ENCODE measurements at places on chromosomes 6 and 20. TPM values are rescaled to one million over a fixed set of nuclear protein-coding genes. Genes with fewer than 3 reads are reported as not detected.
A peak's percentile ranks its signal among the peaks of the same experiment; 100 is the strongest.

The SLC12A5 gene
- polyA plus RNA-seq = not detected

The OVOL2 gene
- polyA plus RNA-seq = not detected

The MATN4 gene
- not detected for polyA plus RNA-seq

The HCRTR2 gene
- not detected for polyA plus RNA-seq

The AKIRIN2 gene
- polyA plus RNA-seq = 51.7 TPM

The TGM3 gene
- polyA plus RNA-seq = not detected

The PRDM1 gene
- polyA plus RNA-seq = 45.4 TPM

The CST9L gene
- polyA plus RNA-seq = not detected

The STK38 gene
- 124 TPM for polyA plus RNA-seq

GRCh38 chr20:57800791-57801430 lies 91.1 kb upstream of the PMEPA1 start:
- H3K27ac ChIP-seq = no peak overlapping the region
- DNase-seq = no peak
- no peak overlapping the region for H3K4me3 ChIP-seq
- no peaks in the 10 kb centered on the region for H3K36me3 ChIP-seq
- no peaks in the 10 kb centered on the region for H3K27me3 ChIP-seq

- H3K27me3 ChIP-seq = no peaks in the 10 kb centered on the region
- no peaks in the 10 kb centered on the region for H3K36me3 ChIP-seq
- H3K4me3 ChIP-seq = no peak overlapping the region
Observed at GRCh38 chr20:6644813-6645628, 122.5 kb upstream of the BMP2 start.

DNA sequence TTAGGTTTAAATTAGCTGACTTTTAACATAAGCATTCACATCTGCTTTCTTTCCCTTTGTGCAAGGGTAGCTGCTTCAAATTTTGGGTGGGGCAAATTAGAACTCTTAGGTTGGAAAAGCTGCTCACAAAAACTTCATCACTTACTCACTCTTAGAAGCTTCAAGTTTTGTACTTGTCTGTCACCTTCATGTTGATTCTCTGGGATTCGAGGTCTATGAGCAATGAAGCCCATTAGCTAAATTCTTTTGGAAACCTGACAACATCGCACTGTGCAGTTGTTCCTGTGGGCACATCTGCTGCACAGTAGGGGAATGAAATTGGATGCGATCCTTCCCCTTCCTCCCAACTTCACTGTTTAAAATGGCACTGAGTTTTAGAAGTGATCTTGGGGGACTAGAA lies 156.1 kb downstream of the UBE3D start:
- no peaks in the 10 kb centered on the region for H3K27me3 ChIP-seq
- H3K36me3 ChIP-seq = no peaks in the 10 kb centered on the region
- H3K27ac ChIP-seq = no peak overlapping the region

GRCh38 chr6:72721346-72721745 lies 99.5 kb downstream of the KCNQ5 start:
- no peaks in the 10 kb centered on the region for H3K4me1 ChIP-seq
- H3K36me3 ChIP-seq = no peaks in the 10 kb centered on the region
- no peak for DNase-seq
- H3K27ac ChIP-seq = no peak overlapping the region
- no peak overlapping the region for H3K4me3 ChIP-seq

DNA sequence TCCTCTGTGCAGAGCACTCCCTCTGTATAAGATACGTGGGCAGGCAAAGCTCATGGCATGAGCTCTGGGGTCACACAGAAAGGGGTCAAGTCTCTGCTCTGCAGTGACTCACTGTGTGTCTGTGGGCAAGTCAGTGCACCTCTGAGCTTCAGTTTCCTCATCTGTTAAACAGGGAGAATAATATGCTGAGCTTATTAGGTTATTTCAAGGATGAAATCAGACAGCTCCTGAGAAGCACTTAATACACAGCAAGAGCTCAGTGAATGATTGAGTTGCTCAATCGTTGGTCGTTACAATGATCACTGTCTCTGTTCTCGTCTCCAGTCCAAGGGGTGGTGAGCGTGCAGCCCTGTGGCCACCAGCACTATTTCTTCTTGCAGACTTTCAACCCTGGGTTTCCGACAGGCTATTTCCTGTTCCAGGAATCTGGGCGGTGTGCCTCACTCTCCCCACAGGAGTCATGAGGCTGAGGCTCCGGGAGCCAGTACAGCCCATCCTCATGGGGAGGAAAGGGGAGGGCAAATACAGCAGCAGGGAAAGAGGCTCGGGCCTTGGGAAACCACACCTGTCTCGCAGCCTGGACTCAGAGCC lies 28.9 kb downstream of the KIAA1755 start:
- H3K4me1 ChIP-seq = no peaks in the 10 kb centered on the region
- no peak for DNase-seq
- no peak overlapping the region for H3K4me3 ChIP-seq
- H3K27ac ChIP-seq = no peak overlapping the region
- no peaks in the 10 kb centered on the region for H3K27me3 ChIP-seq

GRCh38 chr20:1933465-1933870 lies 38.3 kb downstream of the SIRPA start:
- no peak for DNase-seq
- H3K4me1 ChIP-seq = no peaks in the 10 kb centered on the region
- H3K36me3 ChIP-seq = no peaks in the 10 kb centered on the region
- H3K27ac ChIP-seq = no peak overlapping the region
- H3K4me3 ChIP-seq = no peak overlapping the region
- H3K27me3 ChIP-seq = no peaks in the 10 kb centered on the region

GRCh38 chr6:124119596-124119995 lies 315.9 kb downstream of the NKAIN2 start:
- no peak for DNase-seq
- H3K4me1 ChIP-seq = no peaks in the 10 kb centered on the region
- H3K27ac ChIP-seq = no peak overlapping the region
- no peaks in the 10 kb centered on the region for H3K36me3 ChIP-seq

DNA sequence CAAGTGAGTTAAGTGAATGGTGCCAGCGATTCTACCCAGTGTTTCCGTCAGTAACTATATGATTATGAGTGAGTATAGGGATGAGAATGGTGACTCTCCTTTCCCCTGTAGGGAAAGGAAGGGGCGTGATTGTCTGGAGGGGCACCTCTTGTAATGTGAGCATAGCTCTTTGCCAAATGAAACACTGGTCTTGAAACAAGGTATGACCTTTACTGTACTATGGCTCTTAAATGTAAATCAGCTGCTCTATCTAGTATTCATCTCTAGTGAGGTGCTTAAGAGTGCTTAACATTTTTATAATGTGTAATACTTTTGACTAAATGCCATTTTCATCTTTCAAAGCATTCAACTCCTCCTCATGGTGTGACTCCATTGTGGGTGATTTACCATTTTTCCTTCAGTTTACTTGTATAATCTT lies 11.0 kb downstream of the PANK2 start:
- no peaks in the 10 kb centered on the region for H3K36me3 ChIP-seq
- no peak overlapping the region for H3K27ac ChIP-seq
- peaks cover 95% of the 10 kb centered on the region for H3K4me1 ChIP-seq
- DNase-seq = no peak

DNA sequence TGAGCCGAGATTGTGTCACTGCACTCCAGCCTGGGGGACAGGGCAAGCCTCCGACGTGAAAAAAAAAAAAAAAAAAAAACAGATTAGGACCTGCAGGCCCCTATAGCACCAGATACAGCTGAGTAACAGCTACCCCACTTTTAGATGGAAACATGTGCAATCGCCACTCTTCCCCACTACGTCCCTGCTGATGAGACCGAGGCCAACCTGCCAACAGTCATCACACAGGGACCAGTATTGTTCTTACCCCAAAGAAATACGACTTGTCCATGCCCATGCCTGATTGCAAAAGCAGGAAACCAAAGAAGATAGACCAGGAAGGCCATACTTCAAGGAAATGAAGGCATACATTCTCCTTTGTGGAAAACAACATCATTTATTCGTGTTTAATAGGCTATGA lies 45.8 kb downstream of the ZMYND8 start:
- no peak for DNase-seq
- H3K27ac ChIP-seq = no peak overlapping the region
- H3K4me3 ChIP-seq = no peak overlapping the region
- H3K4me1 ChIP-seq = peaks cover 9% of the 10 kb centered on the region
- no peaks in the 10 kb centered on the region for H3K27me3 ChIP-seq

- H3K27ac ChIP-seq = no peak overlapping the region
- no peak for DNase-seq
- no peak overlapping the region for H3K4me3 ChIP-seq
- H3K36me3 ChIP-seq = peaks cover 26% of the 10 kb centered on the region
- no peaks in the 10 kb centered on the region for H3K27me3 ChIP-seq
- peaks cover 6% of the 10 kb centered on the region for H3K4me1 ChIP-seq
Observed at GRCh38 chr6:142752348-142752747, 192.6 kb downstream of the HIVEP2 start.

GRCh38 chr20:46260480-46260879 lies 47.8 kb downstream of the CDH22 start:
- no peak overlapping the region for H3K4me3 ChIP-seq
- H3K4me1 ChIP-seq = no peaks in the 10 kb centered on the region
- H3K27me3 ChIP-seq = peaks cover 4% of the 10 kb centered on the region
- no peaks in the 10 kb centered on the region for H3K36me3 ChIP-seq
- no peak for DNase-seq

DNA sequence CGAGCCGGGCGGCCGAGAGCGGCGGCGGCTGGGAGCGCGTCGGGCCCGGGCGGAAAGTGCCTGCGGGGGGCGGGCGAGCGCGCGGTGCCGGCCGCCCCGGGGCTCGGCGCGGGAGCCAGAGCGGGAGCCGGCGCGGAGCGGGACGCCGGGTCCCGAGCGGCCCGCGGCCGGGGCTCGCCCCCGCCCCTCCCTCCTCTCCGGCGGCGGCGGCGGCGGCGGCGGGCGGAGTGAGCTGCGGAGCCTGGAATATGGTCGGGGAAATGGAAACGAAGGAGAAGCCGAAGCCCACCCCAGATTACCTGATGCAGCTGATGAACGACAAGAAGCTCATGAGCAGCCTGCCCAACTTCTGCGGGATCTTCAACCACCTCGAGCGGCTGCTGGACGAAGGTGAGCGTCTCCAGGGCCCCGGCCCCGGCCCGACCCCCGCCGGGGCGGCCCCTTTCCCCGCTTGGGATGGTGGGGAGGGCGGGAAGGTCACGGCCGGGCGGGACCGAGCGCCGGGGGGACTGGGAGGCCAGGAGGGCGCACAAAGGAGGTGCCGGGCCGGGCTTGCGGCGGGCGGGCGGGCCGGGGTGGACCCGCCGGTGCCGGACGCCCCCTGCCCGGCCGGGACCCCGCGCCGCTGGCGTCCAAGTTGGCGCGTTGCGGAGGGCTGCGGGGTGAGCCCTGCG lies 565 bp downstream of the QKI start:
- no peaks in the 10 kb centered on the region for H3K27me3 ChIP-seq
- peaks cover 40% of the 10 kb centered on the region for H3K4me1 ChIP-seq
- no peaks in the 10 kb centered on the region for H3K36me3 ChIP-seq
- H3K27ac ChIP-seq = peak overlapping the region; percentile 77

Data from CD4-positive, alpha-beta memory T cell (primary cell).